Brain (organoid and tissue), 16 donors: ENCODE measurements at places on chromosomes 5 and 9.

GRCh38 chr5:159001247-159001646, 98.5 kb downstream of the EBF1 start:
- DNase-seq: no peak

DNA sequence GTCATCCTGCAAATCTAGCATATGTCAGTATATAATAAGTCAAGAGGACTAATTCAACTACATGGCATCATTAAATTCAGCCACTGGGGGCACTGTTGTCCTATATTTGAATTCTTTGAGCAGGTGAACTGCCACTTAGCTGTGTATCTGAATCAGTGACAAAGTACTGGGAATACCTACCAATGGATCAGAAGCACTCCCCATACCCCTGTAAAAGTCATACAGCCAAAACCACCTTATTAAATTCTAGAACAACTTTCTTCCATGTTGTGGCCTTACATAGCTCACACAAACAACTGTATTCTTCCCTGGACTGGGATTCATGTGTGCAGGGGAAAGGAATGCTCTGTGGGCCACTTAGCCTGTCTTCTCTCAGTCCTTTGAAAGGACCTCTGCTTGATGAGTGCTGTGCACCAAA, 57.4 kb upstream of the PLPP6 start:
- DNase-seq: peak; percentile 86

DNA sequence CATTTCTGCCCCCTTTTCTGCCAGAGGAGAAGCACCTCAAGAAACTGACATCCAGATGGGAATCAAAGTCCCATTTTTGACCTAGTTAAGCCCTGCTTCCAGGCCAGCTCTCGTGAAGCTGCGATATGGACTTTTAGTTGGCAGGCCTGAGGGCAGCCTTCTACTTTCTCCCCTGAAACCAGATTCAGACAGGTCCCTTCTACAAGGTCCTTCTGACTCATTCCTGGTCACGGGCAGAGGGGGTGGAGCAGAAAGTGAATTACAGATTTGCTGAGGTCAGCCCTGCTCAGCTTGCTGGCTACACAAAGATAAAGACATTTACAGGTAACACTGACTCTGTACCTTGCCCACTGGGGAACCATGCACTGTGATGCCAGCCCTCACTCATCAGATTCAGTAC, 52.8 kb upstream of the TUT7 start:
- DNase-seq: no peak

DNA sequence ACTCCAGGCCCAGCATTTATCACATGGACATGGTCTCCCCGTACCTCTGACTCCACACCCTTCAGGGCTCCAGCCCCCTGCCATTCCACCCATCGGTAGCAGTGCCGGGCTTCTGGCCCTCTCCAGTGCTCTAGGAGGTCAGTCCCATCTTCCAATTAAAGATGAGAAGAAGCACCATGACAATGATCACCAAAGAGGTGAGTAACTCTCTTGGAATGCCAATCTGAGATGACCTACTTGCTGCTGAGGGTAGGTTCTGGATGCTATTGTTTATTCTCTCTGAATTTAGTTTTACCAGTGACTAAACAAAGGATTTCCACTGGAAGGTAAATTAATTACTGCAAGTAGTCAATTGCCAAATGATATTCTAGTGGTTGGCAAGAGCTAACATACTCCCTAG, 80.8 kb downstream of the TLE4 start:
- DNase-seq: no peak

DNA sequence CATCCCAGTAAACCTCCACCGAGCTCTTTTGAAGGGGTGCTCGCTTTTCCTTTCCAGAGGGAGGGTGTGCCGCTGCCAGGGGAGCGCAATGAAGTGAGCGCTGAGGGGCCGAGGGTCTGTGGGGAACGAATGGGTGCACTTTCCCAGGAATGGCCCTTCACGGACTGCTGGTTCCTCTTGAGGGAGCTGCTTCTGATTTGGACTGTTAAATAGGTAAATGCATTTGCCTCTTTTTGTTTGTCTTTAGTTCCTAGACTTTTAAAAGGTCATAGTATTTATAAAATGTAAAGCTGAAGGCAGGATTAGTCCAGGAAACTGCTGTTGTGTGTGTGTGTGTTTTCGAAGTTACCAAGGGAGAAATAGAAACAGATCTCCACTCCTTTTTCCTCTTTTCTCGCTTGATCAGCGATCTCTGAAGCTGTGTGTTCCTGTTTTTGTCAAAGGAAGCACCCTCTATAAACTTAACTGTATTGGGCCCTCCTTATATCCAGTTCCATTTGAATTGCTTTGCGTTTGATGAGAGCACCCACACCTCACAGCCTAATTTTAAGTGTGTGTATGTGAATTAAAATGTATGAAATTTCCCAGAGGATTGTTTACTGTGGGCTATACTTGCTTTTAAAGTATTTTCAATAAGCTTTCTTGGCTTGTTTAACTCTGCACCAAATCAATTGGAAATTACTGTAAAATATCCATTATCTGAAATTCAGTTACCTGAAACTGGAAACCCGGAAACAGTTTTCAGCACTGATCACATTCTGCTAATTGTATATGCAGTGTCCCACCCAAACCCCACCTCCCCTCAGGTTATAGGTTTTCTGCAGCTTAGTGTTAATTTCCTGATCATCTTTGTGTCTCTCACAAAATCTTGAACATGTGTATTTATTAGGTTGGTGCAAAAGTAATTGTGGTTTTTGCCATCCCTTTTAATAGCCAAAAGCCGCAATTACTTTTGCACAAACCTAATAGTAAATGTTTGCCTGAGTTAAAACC, 966 bp downstream of the SNX2 start:
- peak; percentile 18 for DNase-seq
